ENCODE measurements at places on chromosomes 13 and 19.

- no peak for DNase-seq
Observed at GRCh38 chr19:15358918-15359317, 20.7 kb downstream of the AKAP8 start.

DNA sequence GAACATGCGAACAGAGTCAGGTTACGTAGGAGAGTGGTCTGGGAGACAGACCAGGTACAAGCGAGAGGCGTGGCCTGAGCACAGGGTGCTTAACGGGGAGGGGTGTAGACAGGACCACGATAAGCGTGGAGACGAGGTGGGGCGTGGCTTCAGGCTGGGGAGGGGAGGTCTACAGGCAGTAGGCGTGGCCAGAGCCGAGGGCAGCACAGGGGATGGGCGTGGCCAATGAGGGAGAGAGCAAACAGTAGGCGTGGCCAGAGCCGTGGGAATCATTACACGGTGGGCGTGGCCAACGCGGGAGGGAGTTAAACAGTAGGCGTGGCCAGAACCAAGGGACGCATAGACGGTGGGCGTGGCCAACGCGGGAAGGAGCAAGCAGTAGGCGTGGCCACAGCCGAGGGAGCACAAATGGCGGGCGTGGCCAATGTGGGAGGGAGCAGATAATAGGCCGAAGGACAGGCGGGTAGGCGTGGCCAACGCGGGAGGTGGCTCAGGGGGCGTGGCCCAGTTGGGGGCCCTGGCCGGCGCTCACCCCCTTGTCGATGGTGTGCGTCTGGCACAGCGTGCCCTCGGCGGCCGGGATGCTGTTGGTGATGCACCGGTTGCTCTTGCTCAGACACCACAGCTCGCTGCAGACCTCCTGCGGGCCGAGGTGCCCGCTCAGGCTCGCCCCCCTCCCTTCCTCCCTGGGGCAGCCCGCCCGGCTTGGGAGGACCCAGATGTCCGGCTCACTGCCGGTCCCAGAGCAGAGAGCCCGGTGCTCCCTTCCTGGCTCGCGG is 15.2 kb upstream of the MYO1F start:
- peak; percentile 61 for DNase-seq

- no peak for DNase-seq
Observed at GRCh38 chr13:83825676-83826075, 56.6 kb downstream of the SLITRK1 start.

- no peak for DNase-seq
Observed at GRCh38 chr19:40567750-40568494, 8.8 kb upstream of the SHKBP1 start.

GRCh38 chr19:37930416-37930815 is 23.4 kb downstream of the SIPA1L3 start:
- no peak for DNase-seq

DNA sequence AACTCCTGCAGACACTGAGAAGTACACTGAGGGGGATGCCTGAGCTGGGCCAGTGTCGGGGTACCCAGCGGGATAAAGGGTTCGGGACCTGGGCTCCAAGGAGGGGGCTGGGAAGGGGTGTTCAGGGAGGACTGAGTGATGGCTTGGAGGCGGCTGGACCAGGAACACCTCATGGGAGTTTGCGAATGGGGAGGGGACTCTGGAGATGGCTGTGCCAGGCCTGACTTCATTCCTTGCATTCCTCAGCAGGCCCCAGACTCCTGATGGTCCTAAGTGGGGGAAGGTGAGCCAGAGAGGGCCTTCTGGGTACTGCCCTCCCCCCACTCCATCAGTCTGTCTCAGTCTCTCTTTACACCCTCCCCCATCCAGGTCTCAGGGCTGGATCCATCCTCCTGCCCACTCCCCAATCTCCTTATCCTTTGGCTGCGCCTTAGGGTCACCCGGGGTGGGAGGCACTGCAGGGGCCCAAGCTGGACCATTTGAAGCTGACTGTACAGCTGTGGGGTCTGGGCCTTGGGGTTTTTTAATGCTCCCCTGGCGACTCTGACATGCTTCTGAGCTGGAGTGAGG is 13.8 kb downstream of the PAK4 start:
- no peak for DNase-seq

DNA sequence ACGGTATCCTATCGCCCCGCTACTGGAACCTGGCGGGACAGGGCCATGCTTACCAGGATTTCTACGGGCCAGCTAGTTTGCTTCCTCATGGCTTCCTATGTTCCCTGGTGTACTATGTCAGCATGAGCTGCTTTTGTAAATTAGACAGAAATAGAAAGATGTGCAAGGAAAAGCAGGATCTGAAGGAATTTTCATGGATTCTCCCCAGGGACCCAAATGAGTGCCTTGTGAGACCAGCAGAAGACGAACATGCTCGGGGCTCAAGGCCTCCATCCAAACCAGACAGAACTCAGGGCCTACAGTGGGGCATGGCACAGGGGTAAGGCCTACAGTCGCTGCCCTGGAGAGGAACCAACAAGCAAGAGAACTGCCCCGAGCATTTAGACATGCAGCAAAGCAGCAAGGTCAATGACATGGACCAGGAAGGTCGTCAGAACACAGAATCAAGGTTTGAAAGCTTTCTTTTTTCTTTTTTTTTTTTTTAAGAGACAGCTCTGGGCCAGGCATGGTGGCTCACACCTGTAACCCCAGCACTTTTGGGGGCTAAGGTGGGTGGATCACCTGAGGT is 17.3 kb downstream of the EPS15L1 start:
- no peak for DNase-seq

DNA sequence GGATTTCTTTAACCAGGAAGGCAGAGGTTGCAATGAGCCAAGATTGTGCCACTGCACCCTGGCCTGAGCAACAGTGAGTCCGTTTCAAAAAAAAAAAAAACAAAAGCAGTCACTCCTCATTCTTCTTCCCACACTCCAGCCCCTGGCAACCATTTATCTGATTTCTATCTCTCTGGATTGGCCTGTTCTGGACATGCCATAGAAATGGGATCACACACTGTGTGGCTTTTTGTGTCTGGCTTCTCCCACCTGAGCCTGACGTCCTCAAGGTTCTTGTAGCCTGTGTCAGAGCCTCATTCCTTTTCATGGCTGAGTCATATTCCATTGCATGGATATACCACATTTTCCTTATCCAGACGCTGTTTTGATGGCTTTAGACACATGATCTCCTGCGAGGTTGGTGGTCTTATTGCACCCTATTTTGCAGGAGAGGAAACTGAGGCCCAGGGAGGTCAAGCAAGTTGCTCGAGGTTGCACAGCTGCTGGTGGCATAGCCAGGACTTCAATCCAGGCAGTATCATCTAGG is 15.8 kb upstream of the FEM1A start:
- no peak for DNase-seq

DNA sequence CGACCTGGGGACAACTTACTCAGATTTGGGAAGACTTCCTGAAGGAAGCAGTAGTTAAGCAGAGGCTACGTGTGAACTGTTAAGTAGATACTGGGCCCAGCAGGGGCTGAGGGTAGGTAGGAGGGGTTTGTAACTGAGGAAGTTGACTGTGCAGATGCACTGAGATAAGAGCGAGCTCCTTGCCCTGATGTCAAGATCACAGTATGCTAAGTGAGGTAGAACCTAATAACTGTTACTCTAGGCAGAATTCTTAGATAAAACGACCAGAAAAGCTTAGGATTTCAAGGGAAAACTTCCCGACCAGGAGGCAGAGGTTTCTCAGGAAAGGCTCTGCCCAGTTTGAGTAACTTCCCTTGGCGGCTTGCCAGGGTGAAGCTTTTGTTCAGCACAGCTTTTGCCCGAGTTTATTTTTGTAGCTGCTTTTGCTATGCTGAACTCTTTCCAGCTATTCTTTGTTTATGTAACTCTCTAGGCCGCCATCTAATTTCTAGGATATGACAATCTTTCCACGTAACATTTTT is 632.1 kb downstream of the DIAPH3 start:
- DNase-seq = peak; percentile 26

- DNase-seq = no peak
Observed at GRCh38 chr19:7638802-7639465, 2.0 kb downstream of the STXBP2 start.

DNA sequence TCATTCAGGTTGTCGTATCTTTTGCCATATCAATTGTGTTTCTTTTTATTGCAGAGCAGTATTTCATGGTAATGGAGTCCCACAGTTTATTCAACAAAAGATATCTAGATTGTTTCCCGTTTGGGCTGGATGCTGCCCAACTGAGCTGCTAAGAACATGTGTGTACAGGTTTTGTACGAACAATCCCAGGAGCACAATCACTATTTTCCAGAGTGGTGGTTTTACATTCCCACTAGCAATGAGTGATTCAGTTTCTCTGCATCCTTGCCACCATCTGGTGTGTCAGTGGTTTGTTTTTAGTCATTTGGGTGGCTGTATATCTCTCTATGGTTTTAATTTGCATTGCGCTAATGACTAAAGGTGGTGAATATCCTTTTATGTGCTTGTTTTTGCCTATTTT is 52.7 kb upstream of the ZDHHC20 start:
- DNase-seq = no peak

- no peak for DNase-seq
Observed at GRCh38 chr13:112583592-112584277, 4.2 kb downstream of the TUBGCP3 start.

GRCh38 chr13:106118050-106118449 is 417.4 kb downstream of the EFNB2 start:
- DNase-seq = no peak

- no peak for DNase-seq
Observed at GRCh38 chr13:111168107-111168506, 53.0 kb downstream of the ARHGEF7 start.

DNA sequence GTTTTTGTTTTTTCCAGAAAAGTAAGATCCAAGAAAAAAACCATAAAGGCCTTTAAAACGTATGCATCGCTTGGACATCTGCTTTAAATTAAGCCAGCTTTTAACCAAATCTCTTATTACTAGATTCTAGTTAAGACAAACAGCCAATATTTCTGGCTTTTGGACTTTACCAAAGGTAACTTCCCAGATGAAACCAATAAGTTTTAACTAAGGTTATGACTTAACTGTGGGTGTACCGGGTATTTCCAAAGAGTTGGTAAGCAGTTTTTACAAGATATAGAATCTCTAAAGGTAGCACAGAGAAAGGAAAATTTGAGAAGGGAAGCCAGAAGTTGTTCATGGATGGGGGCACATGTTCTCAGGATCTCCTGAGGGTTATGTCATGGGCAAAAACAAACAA is 34.0 kb downstream of the CEACAM1 start:
- DNase-seq = no peak

GRCh38 chr13:78401873-78402707 is 201.3 kb downstream of the POU4F1 start:
- no peak for DNase-seq

DNA sequence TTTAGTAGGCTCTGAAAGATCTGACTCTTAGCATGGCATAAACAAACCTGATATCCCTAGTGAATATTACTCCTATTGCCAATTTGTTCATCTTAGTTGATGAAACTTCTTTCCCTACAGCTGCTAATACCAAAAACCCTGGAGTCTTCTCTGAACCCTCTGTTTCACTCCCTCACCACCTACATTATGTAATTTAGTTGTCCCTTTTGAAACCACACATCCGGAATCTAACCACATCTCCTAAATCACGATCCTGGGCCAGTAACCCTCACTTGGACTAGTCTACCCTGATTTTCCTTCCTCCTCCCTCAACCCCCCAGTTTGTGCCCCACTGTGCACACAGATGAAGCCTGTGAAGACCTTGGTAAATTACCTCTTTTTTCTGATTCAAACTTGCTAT is 1.2 kb downstream of the ZNF256 start:
- DNase-seq = no peak

DNA sequence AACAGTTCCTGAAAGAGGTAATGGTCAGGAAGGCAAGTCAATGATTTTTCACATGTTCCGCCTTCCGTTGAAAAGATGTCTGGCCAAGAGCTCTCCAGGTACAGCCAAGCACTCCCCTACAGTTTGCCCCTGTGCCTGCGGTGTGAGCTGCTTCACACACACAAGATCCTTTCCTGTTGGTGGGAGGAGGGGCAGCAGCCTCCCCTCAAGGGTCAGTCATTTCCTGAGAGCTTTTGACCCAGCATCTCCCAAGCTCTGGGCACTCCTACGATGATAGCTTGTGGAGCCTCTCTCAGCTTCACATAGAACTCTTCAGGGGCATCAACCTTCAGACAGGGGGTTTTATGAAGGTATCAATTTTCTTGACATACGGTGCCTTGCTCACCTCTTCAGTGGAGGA is 86.9 kb downstream of the DOCK9 start:
- no peak for DNase-seq

DNA sequence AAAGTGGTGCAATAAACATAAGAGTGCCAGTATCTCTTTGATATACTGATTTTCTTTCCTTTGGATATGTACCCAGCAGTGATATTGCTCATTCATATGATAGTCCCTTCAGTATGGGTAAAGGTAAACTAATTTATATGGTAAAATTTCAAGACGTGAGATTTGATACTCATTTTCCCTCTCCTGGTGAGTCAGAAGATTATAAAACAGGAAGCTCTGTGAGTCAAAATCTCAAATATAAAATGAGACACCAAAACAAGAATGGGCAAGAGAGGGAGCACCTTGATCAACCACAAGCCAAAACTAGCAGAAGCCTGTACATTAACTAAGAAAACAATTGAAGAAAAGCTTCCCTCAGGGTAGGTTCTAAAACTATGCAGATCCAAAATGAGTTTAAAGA is 216.3 kb downstream of the SLITRK6 start:
- no peak for DNase-seq

DNA sequence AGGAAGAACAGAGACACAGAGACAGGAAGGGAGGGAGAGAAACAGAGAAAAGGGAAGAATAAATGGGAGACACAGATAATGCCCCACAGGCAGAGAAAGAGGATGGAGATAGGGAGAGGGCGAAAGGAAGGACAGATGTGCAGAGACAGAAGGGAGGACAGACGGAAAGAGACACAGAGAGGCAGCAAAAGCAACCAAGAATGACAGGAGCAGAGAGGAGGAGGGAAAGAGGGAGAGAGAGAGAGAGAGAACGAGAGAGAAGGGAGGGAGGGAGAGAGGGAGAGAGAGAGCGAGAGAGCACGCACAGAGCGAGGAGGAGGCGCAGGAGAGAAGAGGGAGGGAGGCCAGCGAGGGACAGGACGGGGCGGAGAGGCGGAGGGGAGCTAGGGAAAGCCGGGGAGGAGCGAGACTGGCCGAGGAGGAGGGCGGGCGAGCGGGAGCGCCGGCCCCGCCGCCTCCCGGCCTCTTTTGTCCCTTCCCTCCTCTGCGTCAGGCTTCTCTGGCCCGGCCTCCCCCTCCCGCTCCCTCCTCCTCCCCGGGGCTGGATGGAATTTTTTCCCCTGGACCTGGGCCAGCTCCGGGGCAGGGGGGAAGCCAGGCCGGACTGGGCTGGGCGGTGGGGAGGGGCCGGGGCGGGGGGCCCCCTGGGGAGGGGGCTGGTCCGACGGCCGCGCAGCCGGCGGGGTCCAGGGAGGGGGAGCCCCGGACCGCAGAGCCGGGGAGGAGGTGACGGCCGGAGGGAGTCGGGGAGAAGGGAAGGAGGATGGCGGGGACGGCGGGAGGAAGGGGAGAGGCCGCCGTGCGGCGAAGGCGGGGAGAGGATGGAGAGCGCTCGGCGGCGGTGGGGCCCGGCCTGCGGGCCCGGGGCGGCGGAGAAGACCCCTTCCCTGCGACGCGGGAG is 4.2 kb upstream of the SPACA6 start:
- DNase-seq = peak; percentile 80

All from AG04449 (cell line).